ENCODE measurements at places on chromosomes 6 and 20.

GRCh38 chr20:48194583-48194982, 409.3 kb upstream of the SULF2 start:
- DNase-seq = no peak

DNA sequence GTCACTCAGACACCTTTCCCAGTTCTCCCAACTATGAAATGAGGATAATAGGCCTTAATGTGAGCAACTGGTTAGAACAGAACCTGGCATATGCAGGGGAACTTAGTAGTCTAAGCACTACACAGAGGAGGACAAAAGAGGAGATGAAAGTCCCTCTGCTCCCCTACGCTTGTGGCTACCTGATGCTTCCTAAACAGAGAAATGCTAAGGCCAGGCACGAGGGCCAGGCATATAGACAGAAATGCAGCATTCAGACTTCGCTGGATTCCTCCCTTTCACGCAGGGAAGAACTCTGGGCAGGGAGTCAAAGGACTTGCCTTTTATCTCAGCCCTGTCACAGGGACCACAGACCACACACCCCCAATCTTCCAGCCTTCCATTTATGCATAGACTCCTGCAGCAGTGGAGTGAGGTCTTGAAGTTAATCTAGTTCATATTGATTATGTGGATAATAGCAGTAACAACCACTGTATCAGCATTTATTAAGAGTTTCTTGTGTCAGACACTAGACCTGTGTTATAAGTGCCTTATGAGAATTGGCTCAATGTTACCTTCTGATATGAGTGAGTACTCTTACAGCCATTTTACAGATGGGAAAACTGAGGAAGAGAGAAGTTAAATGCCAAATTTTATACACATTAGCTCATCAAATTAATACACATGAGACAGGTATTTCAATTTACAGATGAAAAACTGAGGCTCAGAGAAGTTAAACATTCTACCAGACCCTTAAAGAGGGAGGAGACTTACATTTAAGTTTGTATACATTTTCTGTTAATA, 27.0 kb upstream of the TRAF3IP2 start:
- no peak for DNase-seq

DNA sequence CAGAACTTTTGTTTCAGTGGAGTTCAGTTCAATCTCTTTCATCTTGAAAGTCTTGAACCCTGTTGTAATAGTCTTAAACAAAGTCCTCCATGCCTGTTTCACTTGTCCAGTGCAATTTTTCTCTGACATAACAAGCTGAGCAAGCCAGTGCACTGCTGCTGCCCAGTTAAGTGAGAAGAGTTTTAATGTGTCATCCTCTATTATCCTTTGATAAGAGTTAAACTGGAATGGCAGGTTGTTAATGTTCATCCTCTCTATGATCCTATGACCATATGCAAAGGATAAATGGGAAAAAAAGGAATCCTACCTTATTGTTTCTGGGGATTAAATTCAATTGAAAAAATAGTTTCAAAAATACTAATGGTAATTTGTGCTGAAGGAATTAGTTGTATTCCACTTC, 197.5 kb downstream of the FRK start:
- DNase-seq = no peak

DNA sequence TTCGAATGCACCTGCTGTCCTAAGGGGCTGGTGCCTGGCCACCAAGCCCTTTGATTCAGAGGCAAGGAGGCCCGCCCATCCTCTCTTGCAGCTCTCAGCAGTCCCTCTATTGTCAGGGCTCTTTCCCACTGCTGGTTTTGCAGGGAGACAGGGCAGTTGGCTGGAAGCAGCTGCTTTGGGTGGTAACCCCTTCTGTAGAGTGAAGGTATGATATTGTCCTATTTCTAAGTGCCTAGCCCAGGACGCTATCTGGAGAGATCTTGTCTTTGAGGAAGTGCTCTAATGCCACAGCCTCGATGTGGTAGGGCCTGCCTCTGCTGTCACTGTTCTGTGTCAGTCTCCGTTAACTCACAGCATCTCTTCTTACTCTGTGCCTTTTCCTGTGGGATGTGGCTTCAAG, 5.6 kb downstream of the PLCG1 start:
- DNase-seq = no peak

DNA sequence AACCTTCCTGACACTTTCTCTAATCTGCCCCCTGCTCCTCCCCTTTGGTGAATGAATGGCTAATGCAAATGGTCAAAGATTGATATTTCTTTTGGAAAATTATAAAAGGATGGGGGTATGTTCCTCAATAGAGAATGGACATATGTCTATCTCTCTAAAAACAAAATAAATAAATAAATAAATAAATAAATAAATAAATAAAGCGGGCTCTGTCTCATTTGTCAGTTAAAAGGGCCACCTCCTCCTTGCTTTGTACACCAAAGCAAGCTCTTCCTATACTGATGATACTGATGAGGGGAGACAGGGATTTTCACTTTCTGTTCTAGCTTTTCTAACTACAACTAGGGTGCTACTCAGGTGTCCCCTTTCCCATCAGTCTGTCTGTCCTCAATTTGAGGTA, 135.5 kb upstream of the SPACA1 start:
- DNase-seq = no peak

DNA sequence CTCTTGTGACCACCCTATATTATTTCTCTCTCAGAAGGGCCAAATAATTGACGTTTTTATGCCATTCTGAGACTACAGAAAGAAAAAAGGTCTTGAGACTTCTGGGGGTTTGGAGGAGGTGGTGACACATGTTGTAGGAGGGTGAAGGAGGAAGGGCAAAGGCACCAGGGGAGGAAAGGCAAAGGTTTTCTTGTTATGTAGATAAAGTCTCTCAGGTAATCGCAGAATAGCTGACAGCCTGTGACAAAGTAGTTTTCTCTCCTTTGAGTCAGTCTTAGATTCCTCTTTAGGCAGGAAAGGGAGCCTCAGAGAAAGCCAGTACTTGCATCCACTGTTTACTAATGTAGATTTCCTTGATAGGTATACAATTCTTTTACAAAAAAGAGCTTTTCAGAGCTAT, 23.6 kb downstream of the OR2B2 start:
- DNase-seq = no peak

DNA sequence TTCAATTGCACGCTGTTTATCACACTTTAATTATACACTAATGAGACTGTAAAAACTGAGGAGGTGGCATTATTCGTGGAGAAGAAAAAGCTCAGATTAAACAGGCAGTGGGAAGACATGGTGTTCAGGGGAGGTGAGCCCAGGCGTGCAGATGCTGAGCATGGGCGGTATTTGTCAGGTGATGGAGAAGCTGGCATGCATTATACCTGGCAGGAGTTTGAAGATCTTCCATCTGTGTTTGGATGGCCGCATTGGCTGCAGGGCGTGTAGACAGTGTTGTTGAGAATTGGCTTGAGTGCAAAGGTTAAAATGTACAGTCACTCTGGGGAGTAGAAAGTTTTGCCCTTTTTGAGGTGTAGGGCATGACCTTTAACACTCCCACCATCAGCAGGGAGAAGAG, 213.8 kb downstream of the ERMARD start:
- DNase-seq = no peak

Data from NCI-H2029 treated with DMSO at 0.1 percent for 48 hours (cell line).